Upper lobe of left lung (tissue), 6 donors: ENCODE measurements at places on chromosomes 5 and 9. TPM values are rescaled to one million over a fixed set of nuclear protein-coding genes. Genes with fewer than 3 reads are reported as not detected.
A peak's percentile ranks its signal among the peaks of the same experiment; 100 is the strongest.

- H3K4me1 ChIP-seq: peaks cover 4% of the 10 kb centered on the region
- DNase-seq: no peak
- no peaks in the 10 kb centered on the region for H3K27me3 ChIP-seq
- H3K27ac ChIP-seq: no peak overlapping the region
Observed at GRCh38 chr5:138805096-138805495, 51.9 kb downstream of the CTNNA1 start.

GRCh38 chr9:133579601-133580418 lies 29.4 kb downstream of the FAM163B start:
- DNase-seq: peak; percentile 60
- no peaks in the 10 kb centered on the region for H3K36me3 ChIP-seq
- H3K27ac ChIP-seq: no peak overlapping the region
- H3K27me3 ChIP-seq: no peaks in the 10 kb centered on the region

GRCh38 chr9:4852419-4852818 lies 59.7 kb downstream of the RCL1 start:
- peaks cover 26% of the 10 kb centered on the region for H3K36me3 ChIP-seq
- H3K27ac ChIP-seq: no peak overlapping the region
- no peak for DNase-seq

GRCh38 chr9:137945581-137945980 lies 68.0 kb downstream of the CACNA1B start:
- no peaks in the 10 kb centered on the region for H3K4me1 ChIP-seq
- H3K27me3 ChIP-seq: no peaks in the 10 kb centered on the region
- H3K27ac ChIP-seq: no peak overlapping the region
- no peak for DNase-seq

- H3K36me3 ChIP-seq: no peaks in the 10 kb centered on the region
- peak; percentile 65 for DNase-seq
- no peaks in the 10 kb centered on the region for H3K4me1 ChIP-seq
- H3K27ac ChIP-seq: no peak overlapping the region
- H3K27me3 ChIP-seq: peaks cover 10% of the 10 kb centered on the region
Observed at GRCh38 chr9:17906841-17907778, 328.2 kb downstream of the SH3GL2 start.

- DNase-seq: no peak
- no peak overlapping the region for H3K4me3 ChIP-seq
- H3K4me1 ChIP-seq: no peaks in the 10 kb centered on the region
- H3K27ac ChIP-seq: no peak overlapping the region
- no peaks in the 10 kb centered on the region for H3K27me3 ChIP-seq
Observed at GRCh38 chr5:141313711-141314110, 6.9 kb downstream of the TAF7 start.

GRCh38 chr5:95853490-95853889 lies 31.0 kb upstream of the GLRX start:
- H3K27me3 ChIP-seq: no peaks in the 10 kb centered on the region
- peaks cover 8% of the 10 kb centered on the region for H3K4me1 ChIP-seq
- no peak overlapping the region for H3K4me3 ChIP-seq
- DNase-seq: no peak
- no peak overlapping the region for H3K27ac ChIP-seq

DNA sequence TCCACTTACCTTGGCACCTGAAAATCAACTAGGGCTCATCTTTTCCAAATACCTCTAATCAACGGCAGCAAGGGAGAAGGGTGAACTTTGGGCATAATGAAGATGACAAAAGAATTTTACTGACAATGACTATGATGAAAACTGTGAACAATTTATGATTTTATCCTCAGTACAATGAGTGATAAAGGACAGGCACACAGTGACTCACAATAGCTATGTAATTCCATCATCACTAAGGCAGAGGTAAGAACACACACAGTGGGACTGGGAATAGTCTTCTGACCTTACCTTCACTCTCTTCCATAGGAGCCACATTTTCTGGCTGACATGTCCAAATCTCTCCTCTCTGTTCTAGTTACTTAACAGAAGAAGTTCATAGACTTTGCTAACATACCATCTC lies 26.1 kb upstream of the KCNV2 start:
- H3K36me3 ChIP-seq: no peaks in the 10 kb centered on the region
- no peak overlapping the region for H3K4me3 ChIP-seq
- H3K27me3 ChIP-seq: no peaks in the 10 kb centered on the region
- no peak overlapping the region for H3K27ac ChIP-seq

DNA sequence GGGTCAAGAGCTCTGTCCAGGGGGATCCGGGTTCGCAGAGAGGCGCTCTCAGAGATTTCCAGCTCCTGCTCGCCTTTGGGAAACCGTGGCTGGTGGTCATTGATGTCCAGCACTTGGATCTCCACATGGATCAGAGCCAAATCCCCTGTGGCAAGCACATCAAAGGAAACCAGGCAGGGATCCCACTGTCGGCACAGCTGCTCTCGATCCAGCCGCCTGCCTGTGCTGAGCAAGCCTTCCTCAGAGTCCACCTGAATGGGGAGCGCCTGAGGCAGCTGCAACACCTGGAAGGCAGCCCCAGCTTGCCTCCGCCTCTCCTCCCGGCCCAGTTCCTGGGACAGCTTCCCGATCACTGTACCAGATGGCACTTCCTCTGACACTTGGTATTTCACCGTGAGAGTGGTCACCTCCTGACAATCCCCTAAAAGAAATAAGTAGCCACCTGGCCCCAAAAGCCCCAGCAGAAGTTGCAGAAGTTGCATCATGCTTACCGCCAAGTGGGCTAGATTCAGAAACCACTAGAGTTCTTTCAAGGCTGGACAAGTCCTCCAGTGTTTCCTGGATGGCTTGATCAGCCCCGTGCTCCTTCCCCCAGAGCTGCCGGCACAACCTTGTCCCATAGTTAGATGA lies 520 bp downstream of the PCDH12 start:
- peak overlapping the region; percentile 22 for H3K4me3 ChIP-seq
- H3K27me3 ChIP-seq: no peaks in the 10 kb centered on the region
- H3K36me3 ChIP-seq: no peaks in the 10 kb centered on the region
- peak; percentile 41 for DNase-seq
- H3K4me1 ChIP-seq: peaks cover 33% of the 10 kb centered on the region
- H3K27ac ChIP-seq: peak overlapping the region; percentile 73

- no peaks in the 10 kb centered on the region for H3K36me3 ChIP-seq
- no peaks in the 10 kb centered on the region for H3K4me1 ChIP-seq
- DNase-seq: no peak
- no peak overlapping the region for H3K27ac ChIP-seq
Observed at GRCh38 chr9:98575379-98576346, 133.1 kb downstream of the GABBR2 start.

DNA sequence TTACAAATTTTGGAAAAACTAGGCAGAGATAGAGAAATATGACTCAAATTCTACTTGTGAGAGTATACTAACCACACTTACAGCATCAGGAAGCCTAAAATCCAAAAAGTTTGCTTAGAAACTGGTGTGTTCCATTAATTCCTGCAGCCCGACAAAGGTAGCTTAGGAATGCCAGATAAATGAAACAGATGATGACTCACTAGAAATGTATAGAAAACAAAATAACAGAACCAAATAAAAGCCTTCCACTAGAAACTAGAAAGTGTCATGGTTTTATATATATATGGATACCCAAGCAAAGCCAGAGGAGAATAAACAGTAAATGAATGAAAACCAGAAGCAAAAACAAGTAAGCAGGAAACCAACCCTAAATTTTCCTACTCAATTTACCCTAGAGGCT lies 272.2 kb upstream of the PRDM9 start:
- no peak overlapping the region for H3K27ac ChIP-seq
- H3K36me3 ChIP-seq: no peaks in the 10 kb centered on the region
- H3K4me3 ChIP-seq: no peak overlapping the region
- no peaks in the 10 kb centered on the region for H3K4me1 ChIP-seq
- DNase-seq: no peak
- no peaks in the 10 kb centered on the region for H3K27me3 ChIP-seq

GRCh38 chr9:30504502-30504905 lies 1879.9 kb upstream of the ACO1 start:
- no peaks in the 10 kb centered on the region for H3K4me1 ChIP-seq
- no peaks in the 10 kb centered on the region for H3K27me3 ChIP-seq
- no peak overlapping the region for H3K4me3 ChIP-seq
- no peaks in the 10 kb centered on the region for H3K36me3 ChIP-seq
- no peak for DNase-seq

- no peaks in the 10 kb centered on the region for H3K27me3 ChIP-seq
- DNase-seq: no peak
- no peaks in the 10 kb centered on the region for H3K36me3 ChIP-seq
- no peak overlapping the region for H3K27ac ChIP-seq
- H3K4me3 ChIP-seq: no peak overlapping the region
Observed at GRCh38 chr5:115333164-115333563, 36.7 kb upstream of the CCDC112 start.

- H3K27me3 ChIP-seq: no peaks in the 10 kb centered on the region
- H3K27ac ChIP-seq: no peak overlapping the region
- H3K4me1 ChIP-seq: no peaks in the 10 kb centered on the region
Observed at GRCh38 chr5:116922532-116922931, 347.9 kb upstream of the SEMA6A start.

DNA sequence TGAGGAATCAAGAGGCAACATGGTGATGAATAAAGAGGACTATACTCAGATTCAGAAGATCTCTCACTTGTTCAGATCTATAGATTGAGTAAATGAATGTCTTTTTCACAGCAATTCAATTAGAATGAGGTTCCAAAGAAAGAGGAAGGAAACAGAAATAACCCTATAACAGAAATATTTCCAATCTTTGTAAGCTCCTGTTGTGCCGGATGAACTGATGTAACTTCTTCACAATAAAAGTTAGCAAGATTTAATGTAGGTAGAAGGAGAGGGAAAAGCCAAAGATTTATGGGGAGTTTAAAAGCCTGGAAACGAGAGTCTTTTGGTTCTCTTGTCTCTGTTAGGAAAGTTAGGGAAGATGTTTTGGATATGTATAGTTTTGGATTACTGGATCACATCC lies 92.1 kb downstream of the PBX3 start:
- no peaks in the 10 kb centered on the region for H3K36me3 ChIP-seq
- no peak overlapping the region for H3K4me3 ChIP-seq
- no peak for DNase-seq

DNA sequence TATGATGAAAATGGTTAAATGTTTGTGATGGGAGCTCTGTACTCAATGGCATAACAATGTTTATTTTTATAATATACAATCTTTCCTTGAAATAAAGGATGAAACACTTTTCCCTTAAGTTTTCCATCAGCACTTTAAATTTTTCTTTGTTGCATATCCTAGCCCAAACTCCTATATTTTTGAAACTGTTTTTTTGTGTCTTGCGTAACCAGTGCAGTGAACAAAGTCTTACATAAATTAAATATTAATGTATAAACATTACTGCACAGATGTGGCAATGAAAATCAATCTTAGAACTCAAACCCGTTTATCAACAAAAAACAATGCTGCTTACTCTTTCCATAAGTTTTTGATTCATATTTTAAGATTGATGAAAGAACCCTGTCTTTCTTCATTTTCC lies 34.1 kb upstream of the IL31RA start:
- H3K27ac ChIP-seq: no peak overlapping the region
- no peak overlapping the region for H3K4me3 ChIP-seq
- H3K4me1 ChIP-seq: peaks cover 5% of the 10 kb centered on the region
- H3K27me3 ChIP-seq: peaks cover 3% of the 10 kb centered on the region

- no peaks in the 10 kb centered on the region for H3K36me3 ChIP-seq
- H3K4me3 ChIP-seq: no peak overlapping the region
- H3K27me3 ChIP-seq: no peaks in the 10 kb centered on the region
- DNase-seq: peak; percentile 63
Observed at GRCh38 chr9:129285979-129286772, 108.1 kb upstream of the IER5L start.

GRCh38 chr9:109652112-109652511 lies 127.9 kb upstream of the PALM2AKAP2 start:
- DNase-seq: no peak
- H3K36me3 ChIP-seq: no peaks in the 10 kb centered on the region
- no peaks in the 10 kb centered on the region for H3K27me3 ChIP-seq
- H3K4me3 ChIP-seq: no peak overlapping the region
- H3K4me1 ChIP-seq: no peaks in the 10 kb centered on the region

- no peak for DNase-seq
- no peak overlapping the region for H3K4me3 ChIP-seq
- H3K27ac ChIP-seq: no peak overlapping the region
- H3K36me3 ChIP-seq: no peaks in the 10 kb centered on the region
Observed at GRCh38 chr5:54990841-54991258, 5.5 kb upstream of the ESM1 start.

- no peak for DNase-seq
- H3K4me3 ChIP-seq: no peak overlapping the region
- H3K27me3 ChIP-seq: no peaks in the 10 kb centered on the region
- peaks cover 26% of the 10 kb centered on the region for H3K4me1 ChIP-seq
- H3K36me3 ChIP-seq: peaks cover 43% of the 10 kb centered on the region
Observed at GRCh38 chr9:121305269-121305994, 37.5 kb downstream of the GSN start.

- H3K27me3 ChIP-seq: no peaks in the 10 kb centered on the region
- no peak overlapping the region for H3K27ac ChIP-seq
- no peaks in the 10 kb centered on the region for H3K4me1 ChIP-seq
Observed at GRCh38 chr5:98968056-98968564, 39.3 kb upstream of the CHD1 start.

DNA sequence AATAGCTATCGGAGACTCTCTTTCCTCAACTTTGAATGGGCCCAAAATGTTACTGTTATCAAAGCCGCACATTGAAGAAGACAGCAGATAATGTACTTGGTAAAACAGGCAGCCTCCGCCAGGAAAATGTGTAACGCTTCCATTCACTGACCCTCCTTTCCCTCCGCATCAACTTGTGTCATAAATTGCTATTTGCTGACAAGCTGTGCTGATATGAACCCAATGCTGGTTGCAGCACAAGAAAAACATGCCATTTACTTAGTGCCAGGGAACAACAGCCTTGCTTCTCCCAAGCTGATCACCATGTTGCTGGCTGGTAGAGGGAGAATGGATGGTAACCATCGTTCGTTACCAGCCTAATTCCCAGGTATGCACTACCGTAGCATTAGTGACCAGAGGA lies 162.6 kb upstream of the PPP1R2B start:
- no peak for DNase-seq
- no peak overlapping the region for H3K27ac ChIP-seq
- H3K36me3 ChIP-seq: no peaks in the 10 kb centered on the region

DNA sequence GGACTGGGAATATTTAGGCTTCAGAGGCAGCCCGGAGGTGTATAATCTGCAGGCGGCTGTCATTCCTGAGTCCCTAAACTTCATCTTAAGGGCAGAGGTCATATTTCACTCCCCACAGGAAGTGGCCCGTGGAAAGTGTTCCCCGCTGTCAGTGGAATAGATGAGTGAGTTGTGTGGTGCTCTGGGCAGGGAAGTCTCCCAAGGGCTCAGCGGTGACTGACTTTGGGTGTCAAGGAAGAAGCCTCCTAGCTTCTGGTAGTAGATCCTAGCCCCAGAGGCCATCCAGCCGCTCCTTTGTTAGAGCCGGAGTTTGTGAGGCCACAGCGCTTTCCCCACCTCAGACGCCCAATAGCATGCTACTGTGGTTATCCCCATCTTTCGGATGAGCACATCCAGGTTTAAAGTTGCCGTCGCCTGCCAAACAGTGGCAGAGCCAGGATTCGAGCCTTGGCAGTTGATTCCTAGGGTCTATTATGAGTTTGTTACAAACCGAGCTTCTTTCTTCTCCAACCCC lies 38.9 kb upstream of the TIFAB start:
- peaks cover 9% of the 10 kb centered on the region for H3K27me3 ChIP-seq
- no peak overlapping the region for H3K4me3 ChIP-seq
- no peak for DNase-seq
- H3K36me3 ChIP-seq: no peaks in the 10 kb centered on the region
- H3K4me1 ChIP-seq: peaks cover 58% of the 10 kb centered on the region
- no peak overlapping the region for H3K27ac ChIP-seq

OTP gene
- total RNA-seq: not detected

TXNDC8 gene
- not detected for total RNA-seq

INSYN2B gene
- total RNA-seq: 0.10 TPM

PDLIM4 gene
- total RNA-seq: 3.3 TPM

SURF6 gene
- total RNA-seq: 26.8 TPM
